ENCODE measurements at places on chromosomes 6 and 20. TPM values are rescaled to one million over a fixed set of nuclear protein-coding genes. Genes with fewer than 3 reads are reported as not detected.
A peak's percentile ranks its signal among the peaks of the same experiment; 100 is the strongest.

DNA sequence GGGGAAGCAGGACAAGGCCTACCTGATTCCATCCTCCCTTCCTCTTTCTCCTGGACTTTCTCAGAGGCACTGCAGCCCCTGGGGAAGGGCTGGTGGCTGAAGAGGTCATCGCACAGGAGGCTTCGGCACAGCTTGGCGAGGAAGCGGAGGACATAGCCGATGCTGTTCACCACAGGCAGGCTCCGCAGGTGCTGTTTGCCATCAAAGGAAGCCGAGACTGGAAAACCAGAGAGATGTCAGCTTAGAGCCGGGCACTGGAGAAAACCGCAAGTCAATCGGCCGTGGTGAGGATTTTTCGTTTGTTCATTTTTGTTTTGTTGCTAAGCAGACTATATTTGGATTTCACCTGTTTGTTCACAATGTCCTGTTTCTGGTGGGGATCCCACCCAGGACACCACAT, 79.2 kb downstream of the SCML4 start:
- H3K36me3 ChIP-seq = no peaks in the 10 kb centered on the region
- H3K4me3 ChIP-seq = no peak overlapping the region
- no peaks in the 10 kb centered on the region for H3K27me3 ChIP-seq

- no peak overlapping the region for H3K4me3 ChIP-seq
- no peaks in the 10 kb centered on the region for H3K4me1 ChIP-seq
- no peaks in the 10 kb centered on the region for H3K36me3 ChIP-seq
- no peaks in the 10 kb centered on the region for H3K27me3 ChIP-seq
- no peak overlapping the region for H3K27ac ChIP-seq
Observed at GRCh38 chr20:51221791-51222408, 199.0 kb upstream of the KCNG1 start.

DNA sequence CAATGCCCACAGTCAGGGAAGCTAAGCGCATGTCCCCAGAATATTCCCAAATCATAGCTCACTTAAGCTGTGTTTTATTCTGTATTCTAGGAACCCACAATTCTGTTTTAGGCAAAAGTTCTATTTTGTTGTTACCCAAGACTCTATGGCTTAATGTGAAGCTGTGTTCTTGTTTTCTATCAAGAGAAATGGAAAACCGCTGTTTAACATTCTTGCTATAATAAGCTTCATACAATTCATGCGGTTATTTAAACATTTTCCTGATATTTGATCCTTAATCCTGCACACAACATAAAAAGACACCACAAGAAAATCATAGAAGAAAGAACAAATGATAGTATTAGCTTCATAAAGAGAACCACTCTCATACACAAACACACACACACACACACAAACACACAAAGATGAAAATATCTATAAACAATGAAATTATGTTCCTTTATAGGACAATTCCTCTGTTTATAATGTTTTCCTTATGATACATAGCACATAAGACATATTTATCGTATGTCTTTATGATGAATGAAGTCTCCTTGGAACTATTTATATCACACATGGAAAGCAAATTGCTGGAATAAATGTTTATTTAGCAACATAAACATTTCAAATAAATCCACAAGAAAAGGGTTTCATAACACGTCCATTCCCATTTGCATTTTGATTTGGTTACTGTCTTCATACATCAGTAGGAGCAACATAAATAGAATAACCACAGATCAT, 16.4 kb upstream of the COL21A1 start:
- DNase-seq = no peak
- no peaks in the 10 kb centered on the region for H3K4me1 ChIP-seq
- no peaks in the 10 kb centered on the region for H3K27me3 ChIP-seq
- no peak overlapping the region for H3K27ac ChIP-seq
- no peaks in the 10 kb centered on the region for H3K36me3 ChIP-seq

The CTCFL gene
- total RNA-seq = not detected

- H3K27ac ChIP-seq = no peak within 1 kb of the TSS
- no peaks in the 10 kb centered on the region for H3K36me3 ChIP-seq
- peak within 1 kb of the TSS; percentile 55 for H3K4me3 ChIP-seq
- H3K4me1 ChIP-seq = peaks cover 7% of the 10 kb centered on the region
Observed at GRCh38 chr6:30075094-30075789, at the start of gene RNF39. TSS of gene RNF39 (minus strand) at chr6:30075769. CDS start at chr6:30075585, 184 bp downstream.

GRCh38 chr20:2103461-2104153, 2.0 kb downstream of the STK35 start:
- peak overlapping the region; percentile 84 for H3K4me3 ChIP-seq
- no peaks in the 10 kb centered on the region for H3K27me3 ChIP-seq
- peaks cover 27% of the 10 kb centered on the region for H3K4me1 ChIP-seq
- H3K27ac ChIP-seq = peak overlapping the region; percentile 99

DNA sequence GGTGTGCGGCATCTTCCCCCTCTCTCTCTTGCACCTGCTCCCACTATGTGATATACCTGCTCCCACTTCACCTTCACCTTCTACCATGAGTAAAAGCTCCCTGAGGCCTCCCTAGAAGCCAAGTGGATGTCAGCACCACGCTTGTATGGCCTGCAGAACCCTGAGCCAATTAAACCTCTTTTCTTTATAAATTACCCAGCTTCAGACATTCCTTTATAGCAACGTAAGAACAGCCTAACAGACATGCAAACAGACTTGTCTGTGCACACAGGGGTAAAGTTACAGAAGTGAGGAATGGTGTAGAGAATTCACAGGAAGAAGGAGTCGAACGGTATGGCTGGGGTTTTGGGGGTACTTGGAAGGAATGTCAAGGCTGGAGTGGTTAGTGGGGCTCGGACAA, 14.8 kb upstream of the TGM2 start:
- H3K27ac ChIP-seq = no peak overlapping the region
- no peaks in the 10 kb centered on the region for H3K4me1 ChIP-seq
- no peak overlapping the region for H3K4me3 ChIP-seq
- H3K36me3 ChIP-seq = no peaks in the 10 kb centered on the region
- no peaks in the 10 kb centered on the region for H3K27me3 ChIP-seq

The MAP7 gene
- not detected for total RNA-seq

DNA sequence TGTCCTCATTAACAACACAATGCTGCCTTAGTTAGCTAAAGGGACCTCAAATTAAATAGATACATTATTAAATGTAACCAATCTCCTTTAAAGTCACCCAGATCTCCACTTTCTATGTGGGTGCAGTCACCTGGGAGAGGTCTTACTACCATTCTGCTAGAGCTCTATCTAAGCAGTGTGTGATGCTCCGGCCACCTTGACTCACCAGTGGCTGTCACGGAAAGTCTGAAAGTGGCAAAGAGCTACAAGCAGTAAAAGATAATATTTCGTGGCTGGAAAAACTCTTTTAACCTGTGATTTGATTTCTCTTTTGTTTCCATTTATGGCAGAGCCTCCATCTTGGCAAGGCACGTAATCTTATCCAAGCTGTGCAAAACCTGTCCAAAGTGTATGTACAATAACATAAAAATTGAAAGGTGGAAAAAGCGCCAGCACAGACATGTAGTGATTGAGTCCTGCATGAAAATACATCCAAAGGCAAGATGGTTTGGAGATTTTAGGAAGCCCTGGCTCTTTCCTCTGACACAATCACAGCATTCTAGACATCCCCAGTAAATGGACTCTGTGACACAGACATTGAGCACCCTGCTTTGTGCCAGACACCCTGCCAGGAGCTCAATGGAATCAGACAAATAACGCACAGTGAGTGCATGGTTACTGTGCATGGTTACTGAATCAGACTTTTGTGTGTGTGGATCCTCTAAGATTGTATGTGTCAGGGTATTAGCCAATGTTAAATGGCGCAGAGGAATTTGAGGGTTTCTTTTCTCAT, 116.6 kb downstream of the ADAT2 start:
- no peaks in the 10 kb centered on the region for H3K27me3 ChIP-seq
- H3K4me1 ChIP-seq = no peaks in the 10 kb centered on the region
- H3K4me3 ChIP-seq = no peak overlapping the region
- H3K36me3 ChIP-seq = peaks cover 6% of the 10 kb centered on the region
- no peak overlapping the region for H3K27ac ChIP-seq

The KIF13A gene
- total RNA-seq = 28.9 TPM

The MAS1 gene
- not detected for total RNA-seq

DNA sequence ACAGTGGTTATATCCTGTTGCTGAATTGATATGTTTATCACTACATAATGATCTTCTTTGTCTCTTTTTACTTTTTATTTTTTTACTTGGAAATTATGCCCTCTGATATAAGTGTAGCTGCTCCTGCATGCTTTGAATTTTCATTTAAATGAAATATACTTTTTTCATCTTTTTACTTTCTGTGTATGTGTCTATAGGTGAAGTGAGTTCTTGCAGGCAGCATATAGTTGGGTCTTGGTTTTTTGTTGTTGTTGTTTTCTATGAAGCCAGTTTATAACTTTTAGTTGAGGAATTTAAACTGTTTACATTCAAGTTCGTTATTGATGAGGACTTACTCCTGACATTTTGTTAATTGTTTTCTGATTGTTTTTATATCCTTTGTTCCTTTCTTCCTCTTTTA, 103.1 kb upstream of the DOK5 start:
- H3K27ac ChIP-seq = no peak overlapping the region
- H3K4me3 ChIP-seq = no peak overlapping the region
- H3K27me3 ChIP-seq = no peaks in the 10 kb centered on the region
- no peaks in the 10 kb centered on the region for H3K36me3 ChIP-seq

The TTLL9 gene
- not detected for total RNA-seq

- H3K27me3 ChIP-seq = no peaks in the 10 kb centered on the region
- no peaks in the 10 kb centered on the region for H3K36me3 ChIP-seq
- no peak overlapping the region for H3K27ac ChIP-seq
- no peak overlapping the region for H3K4me3 ChIP-seq
Observed at GRCh38 chr6:143878272-143878760, 14.0 kb downstream of the ZC2HC1B start.

DNA sequence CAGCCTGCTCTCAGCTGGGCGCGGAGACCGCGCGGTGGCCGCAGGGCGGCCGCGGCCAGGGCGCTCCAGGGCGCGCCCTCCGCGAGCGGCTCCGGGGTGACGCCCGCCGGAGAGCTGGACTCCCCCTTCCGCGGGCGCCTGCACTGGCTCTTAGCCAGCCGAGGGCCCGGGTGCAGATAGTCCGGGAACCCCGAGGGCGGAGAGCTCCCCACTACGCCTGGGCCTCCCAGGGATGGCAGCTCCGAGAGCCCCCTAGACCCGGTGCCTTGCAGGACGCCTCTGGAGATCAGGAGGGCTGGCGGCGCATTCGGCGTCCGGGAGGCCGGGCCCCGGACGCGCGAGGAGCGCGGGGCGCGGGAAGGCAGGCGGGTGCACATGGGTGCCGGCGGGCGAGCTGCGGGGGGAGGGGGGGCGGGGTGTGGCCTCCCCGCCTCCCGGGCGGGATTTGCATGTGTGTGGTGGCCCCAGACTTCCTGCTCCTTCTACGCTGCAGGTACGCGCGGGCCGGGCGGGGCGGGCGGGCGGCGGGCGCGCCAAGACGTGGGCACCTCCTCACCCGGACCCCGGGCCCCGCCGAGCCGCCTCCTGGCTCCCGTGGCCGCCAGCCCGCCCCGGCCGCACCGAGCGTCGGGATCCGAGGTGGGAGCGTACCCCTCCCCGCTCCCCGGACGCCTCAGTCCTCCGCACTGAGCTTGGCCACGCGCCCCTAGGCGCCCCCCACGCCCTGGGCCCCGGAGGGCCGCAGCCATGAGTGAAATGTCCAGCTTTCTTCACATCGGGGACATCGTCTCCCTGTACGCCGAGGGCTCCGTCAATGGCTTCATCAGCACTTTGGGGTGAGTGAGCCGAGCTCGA, at the start of gene ITPR3:
Gene ITPR3, plus strand, starts transcription at position 467 of the 855 bp plus-strand sequence. Its CDS starts 281 bp downstream, at position 748.
- H3K27me3 ChIP-seq = no peaks in the 10 kb centered on the region
- peak within 1 kb of the TSS; percentile 80 for H3K4me3 ChIP-seq
- peak within 1 kb of the TSS; percentile 56 for H3K27ac ChIP-seq
- peaks cover 13% of the 10 kb centered on the region for H3K4me1 ChIP-seq
- DNase-seq = no peak
- H3K36me3 ChIP-seq = no peaks in the 10 kb centered on the region

DNA sequence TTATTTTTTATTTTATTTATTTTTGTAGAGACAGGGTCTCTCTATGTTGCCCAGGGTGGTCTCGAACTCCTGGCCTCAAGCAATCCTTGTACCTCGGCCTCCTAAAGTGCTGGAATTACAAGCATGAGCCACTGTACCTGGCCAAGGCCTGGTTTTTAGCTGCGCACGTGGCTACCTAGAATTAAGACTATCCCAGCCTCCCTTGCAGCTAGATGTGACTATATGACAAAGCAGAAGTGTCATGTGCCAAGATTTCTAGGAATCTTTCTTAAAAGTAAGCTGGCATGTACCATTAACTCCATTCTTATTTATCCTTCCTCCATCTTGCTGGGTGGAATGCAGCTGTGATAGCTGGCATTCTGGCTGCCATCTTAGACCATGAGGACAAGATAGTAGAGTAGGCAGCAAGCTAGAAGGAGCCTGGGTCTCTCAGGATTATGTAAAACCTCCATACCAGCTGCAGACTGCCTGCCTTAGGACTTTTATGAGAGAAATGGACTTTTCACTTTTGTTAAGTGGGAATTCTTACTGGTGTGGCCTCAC, 2.1 kb upstream of the SPDEF start:
- H3K4me1 ChIP-seq = no peaks in the 10 kb centered on the region
- no peak overlapping the region for H3K27ac ChIP-seq
- no peak for DNase-seq
- no peaks in the 10 kb centered on the region for H3K27me3 ChIP-seq

- DNase-seq = no peak
- H3K4me3 ChIP-seq = no peak overlapping the region
- no peaks in the 10 kb centered on the region for H3K4me1 ChIP-seq
Observed at GRCh38 chr6:121823437-121823851, 388.0 kb downstream of the GJA1 start.

DNA sequence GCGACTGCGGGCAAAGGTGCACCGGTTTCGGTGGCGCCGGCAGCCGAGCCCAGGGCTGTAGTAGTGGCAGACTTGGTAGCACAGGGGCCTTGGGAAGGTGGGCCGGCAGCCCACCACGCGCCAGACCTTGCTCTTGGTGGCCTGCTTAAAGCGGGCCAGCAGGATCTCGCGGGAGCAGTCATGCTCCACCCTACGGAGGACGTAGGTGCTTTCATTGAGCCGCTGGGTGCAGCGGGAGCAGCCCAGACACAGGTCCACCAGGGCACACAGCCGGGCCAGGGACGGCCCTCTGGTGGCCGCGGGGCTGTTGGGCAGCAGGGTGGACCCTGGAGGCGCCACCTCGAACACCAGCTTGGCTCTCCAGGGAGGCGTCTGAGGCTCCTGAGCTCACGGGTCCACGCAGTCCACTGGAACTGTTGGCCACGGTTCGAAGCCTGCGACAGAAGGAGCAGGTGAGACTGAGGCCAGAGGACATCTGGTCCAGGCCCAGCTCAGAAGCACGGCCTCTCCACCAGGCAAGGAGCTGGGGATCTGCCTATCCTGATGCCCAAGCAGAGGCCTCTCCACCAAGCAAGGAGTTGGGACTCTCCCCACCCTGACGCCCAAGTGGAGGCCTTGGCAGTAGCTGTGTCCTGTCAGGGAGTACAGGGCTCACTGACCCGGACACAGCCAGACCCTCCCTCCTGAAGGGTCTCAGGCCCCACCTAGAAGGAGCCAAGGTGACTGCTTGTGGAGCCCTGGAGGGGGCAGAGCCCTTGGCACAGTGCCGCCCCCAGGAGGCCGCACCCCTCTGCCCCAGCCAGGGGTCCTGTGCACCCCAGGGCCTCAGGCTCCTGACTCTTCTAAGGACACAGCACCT, 1.0 kb downstream of the HELZ2 start:
- peak overlapping the region; percentile 70 for H3K4me3 ChIP-seq
- no peaks in the 10 kb centered on the region for H3K36me3 ChIP-seq
- H3K27ac ChIP-seq = peak overlapping the region; percentile 68
- no peaks in the 10 kb centered on the region for H3K27me3 ChIP-seq

Data from ascending aorta (tissue), 2 donors.